ENCODE measurements at places on chromosomes 3 and 15.
A peak's percentile ranks its signal among the peaks of the same experiment; 100 is the strongest.

DNA sequence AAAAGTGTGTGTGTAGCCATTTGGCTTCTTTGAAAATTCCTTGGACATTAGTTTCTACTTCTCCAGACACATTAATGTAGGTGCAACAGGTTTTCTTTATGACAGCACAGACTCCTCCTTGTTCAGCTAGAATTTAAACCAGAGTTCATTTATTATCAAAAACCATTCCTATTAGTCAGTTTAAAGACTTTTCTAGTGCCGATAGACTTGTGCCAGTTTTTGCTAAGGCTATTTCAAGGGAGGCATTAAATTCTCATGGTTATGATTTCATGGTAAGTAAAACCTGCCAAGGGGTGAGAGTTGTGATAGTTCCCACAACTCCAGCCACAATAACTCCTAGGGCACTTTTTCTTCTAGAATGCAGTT lies 20.6 kb upstream of the SENP7 start:
- no peak for DNase-seq

DNA sequence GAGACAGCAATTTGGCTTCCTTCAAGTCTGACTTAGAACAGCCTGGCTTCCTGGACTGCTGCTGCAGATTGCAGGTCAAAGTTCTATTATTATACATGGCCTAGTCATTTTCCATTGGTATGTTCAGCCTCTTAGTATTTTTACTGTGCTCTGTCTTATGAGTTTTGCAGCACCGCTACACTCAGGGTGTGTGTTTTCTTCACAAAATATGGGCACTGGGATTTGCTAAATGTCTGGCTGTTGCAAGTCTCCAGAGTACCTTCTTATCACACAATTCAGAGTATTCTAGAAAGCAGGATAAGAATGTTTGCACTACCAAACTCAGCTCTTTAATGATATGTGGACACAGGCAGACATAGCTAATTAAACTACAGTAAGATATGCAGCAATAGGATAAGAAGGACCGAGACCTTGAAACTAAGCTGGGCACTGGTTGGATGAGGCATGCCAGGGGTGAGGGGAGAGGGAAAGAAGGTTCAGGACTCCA lies 203.0 kb upstream of the PDZRN3 start:
- DNase-seq, result no peak

- no peak for DNase-seq
These were observed 341.8 kb downstream of the RAP2B start for GRCh38 chr3:153503873-153504272.

- no peak for DNase-seq
These were observed 11.7 kb downstream of the SNRPN start for GRCh38 chr15:24966364-24967103.

GRCh38 chr15:66387163-66388042 lies 691 bp downstream of the MAP2K1 start:
- peak; percentile 82 for DNase-seq

DNA sequence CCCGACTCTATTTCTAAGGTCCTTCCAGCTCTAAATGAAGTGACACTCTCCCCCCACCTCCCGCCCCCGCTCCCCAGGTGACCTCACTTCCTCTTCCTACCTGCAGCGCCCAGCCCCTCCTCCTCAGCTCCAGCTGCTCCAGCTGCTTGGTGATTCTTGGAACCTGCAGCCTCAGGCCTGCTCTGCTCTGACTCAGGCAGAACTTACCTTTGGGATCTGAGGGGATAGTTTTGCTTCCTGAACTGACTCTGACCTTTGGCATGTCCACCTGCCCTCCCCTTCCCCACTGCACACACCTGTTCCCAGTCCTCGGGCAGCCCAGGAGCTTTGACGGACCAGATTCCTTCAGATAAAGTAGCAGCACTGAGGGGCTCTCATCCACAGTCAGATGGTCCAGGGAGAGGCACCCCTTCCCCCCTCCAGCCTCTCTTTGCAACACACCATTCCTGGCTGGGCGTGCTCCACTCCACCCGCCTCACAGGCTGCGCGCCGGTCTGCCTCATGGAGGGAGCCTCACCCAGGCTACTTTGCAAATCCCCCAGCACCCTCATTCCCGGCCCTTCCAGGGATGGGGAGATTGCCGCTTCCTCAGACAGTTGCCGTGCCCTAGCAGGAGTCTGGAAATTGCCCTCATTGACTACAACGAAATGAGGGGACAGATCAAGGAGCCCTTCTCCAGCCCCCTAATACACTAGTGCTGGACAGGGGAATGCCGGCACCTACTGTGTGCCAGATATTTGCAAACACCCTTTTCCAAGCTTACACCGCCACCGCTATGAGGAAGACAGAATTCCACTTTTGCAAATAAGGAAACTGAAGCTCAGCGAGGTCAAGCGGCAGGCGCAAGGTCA lies 692 bp upstream of the C15orf39 start:
- peak; percentile 80 for DNase-seq
